NCI-H2081 treated with DMSO at 0.1 percent for 48 hours (cell line): ENCODE measurements at places on chromosomes 7 and 10.

DNA sequence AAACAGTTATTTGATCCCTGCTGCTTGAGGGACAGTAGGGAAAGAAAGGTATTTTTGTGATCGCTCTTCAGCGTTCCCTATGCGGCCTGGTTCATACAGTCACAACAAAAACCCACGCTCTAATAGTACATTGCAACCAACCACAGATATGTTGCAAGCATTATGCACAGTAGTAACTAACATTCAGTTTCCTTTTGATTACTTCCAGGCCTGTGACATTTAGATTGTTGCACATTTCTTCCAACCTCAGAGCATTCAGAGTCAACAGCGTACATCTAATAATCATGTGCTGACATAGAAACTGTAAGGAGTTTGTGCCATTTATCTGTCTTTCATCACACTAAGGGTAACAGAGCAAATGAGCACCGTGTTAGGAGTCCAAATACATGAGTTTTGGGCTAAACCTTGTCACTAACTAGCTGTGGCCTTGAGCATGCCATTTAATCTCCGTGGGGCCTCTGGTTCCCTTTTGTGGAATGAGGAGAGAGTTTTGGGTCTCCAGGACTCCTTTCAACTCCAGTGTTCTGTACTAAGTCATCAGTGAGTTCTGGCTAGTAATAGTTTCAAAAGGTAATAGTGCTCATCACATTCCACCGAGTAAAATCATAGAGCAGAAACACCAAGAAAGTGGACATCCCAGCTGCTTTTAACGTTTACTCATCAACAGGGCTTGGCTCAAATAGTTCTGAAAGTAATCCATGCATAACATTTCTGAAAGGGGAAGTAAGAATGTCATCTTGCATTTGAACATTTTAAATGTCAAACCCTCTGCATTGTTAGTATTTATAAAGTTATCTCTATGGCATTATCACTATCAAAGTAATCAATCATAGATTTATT lies 99.0 kb upstream of the FZD1 start:
- DNase-seq: no peak

DNA sequence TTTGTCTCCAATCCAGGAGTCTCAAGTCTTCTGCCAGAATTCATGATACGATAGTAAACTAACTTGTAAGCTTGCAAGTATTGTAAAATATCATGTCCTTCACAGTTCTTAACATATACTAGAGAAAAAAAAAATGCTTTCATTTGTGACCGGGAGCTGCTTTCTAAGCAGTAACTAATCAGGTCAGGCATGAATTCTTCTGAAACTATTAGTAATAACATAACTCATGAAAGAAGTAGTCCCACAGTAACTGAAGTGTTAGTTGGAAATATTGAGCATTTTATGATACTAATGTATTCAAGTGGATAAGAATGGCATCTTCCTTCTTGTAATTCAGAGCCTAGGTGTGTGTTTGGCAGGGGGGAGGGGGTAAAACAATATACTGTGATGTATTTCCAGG lies 665.6 kb downstream of the DNAJB9 start:
- DNase-seq: no peak

GRCh38 chr10:50396491-50397311 lies 145.4 kb upstream of the ASAH2 start:
- DNase-seq: no peak

DNA sequence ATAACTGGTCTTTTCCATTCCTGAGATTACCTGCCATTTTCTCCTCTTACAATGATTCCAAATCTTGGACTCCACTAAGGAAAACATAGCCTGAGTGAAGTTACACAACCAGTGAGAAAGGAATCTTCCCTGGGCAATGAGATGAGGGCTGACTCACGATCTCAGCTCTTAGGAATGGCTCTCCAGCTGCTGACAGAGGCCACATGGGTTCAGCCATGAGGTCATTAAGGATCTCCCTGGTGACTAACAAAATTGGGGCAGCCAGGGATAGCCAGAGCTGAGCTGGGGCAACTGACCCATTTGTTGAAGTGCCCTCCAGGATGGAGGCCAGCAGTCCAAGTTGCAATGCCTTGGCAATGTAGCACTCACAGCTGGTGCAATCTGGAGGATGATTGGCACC lies 78.7 kb upstream of the MKLN1 start:
- DNase-seq: no peak

GRCh38 chr7:181738-182137 lies 10.6 kb upstream of the FAM20C start:
- no peak for DNase-seq

DNA sequence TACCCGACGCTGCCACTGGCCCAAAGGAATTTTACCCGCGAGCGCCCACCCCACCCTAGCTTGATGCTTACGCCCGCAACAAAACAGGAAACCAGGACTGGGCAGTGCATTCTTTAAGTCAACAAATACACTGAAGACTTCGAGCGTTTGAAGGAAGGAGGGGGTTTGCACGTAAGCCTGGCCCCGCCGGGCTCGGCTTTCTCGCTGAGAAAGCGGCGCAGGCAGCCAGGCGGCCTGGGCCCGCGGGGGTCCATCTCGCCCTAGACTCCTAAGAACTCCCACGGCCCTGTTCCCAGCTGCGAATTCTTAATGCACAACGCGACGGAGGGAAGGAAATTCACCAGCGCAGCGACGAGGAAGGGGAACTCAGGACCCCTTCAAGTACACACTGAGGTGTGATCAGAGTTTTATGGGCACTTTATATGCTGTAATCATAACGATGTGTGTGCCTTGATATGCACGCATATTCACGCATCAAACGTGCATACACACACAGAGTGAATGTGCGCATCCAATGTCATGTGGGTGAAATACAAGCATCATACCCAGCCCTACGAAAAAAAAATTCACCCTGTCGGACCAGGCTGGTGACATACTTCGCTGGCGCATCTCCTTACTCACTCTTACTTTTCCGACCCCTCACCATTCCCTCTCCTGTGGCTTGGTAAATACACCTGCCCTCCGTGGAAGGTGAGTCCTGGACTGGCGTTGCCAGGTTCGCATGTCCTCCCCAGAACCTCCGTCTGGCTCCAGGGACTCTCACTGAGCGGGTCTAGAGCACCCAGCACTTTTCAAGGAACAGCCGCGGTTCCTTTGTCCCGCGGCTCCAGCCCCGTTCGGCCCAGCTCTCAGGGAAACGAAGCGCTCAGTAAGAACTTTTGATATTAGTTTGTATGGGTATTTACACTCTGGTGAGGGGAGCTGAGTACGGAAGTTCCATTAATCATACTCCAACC lies 5.7 kb upstream of the HOXA13 start:
- DNase-seq: no peak

DNA sequence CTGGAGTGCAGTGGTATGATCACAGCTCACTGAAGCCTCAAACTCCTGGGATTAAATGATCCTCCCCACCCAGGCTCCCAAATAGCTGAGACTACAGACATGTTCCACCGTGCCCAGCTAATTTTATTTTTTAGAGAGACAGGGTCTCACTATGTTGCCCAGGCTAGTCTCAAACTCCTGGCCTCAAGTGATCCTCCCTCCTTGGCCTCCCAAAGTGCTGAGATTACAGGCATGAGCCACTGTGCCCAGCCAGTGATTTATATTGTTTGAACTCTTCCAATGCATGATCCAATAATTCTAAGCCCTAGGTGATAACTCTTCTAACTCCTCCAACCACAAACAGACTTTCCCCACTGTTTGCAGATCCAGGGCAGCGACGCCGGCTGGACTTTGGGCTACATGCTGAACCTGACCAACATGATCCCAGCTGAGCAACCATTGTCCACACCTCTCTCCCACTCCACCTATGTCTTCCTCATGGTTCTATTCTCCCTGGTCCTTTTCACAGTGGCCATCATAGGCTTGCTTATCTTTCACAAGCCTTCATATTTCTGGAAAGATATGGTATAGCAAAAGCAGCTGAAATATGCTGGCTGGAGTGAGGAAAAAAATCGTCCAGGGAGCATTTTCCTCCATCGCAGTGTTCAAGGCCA lies 41.8 kb upstream of the CC2D2B start:
- DNase-seq: no peak
